ENCODE measurements at places on chromosomes 11 and 22. TPM values are rescaled to one million over a fixed set of nuclear protein-coding genes. Genes with fewer than 3 reads are reported as not detected.

DNA sequence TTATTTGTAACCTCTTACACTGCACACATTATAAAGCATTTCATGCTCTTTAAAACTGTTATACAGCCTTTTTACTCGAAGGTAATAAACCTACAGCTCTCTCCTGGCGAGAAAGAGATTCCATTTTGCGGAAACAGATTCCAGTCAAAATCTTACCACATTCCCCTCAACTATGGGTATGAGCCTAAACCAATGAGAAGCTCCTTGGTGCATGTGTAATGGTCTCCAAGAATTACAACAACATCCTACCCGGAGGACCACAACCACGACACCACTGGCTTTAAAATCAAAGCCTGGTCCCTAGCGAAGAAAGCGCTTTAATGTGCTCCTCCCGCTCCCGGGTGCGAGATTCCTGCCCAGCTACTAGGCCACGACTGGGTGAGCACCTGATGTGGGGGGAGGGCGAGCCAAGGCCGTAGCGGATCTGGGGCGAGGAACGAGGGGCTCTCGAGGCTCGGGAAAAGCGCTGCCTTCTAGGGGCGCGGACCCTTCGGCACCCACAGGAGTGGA is 821 bp downstream of the CELF1 start:
- DNase-seq, result peak; percentile 58

- DNase-seq, result no peak
Measured at GRCh38 chr11:20522536-20522935, 76.9 kb upstream of the SLC6A5 start.

DNA sequence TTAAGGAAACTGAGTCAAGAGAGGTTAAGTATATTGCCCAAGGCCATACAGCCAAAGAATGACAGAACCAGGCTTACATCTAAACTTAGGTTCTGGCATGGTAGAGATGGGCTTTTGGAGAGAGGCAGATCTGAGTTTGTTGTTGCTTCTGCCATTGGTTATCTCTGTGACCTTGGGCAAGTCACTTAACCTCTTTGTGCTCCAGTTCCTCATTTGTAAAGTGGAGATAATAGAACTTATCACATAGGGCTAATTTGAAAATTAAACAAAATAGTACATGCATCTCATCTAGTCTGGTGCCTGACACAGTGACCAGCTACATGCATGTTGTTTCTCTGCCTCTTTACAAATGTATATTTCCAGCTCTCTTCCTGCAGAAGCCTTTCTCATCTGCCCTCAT is 47.0 kb upstream of the PLET1 start:
- no peak for DNase-seq

DNA sequence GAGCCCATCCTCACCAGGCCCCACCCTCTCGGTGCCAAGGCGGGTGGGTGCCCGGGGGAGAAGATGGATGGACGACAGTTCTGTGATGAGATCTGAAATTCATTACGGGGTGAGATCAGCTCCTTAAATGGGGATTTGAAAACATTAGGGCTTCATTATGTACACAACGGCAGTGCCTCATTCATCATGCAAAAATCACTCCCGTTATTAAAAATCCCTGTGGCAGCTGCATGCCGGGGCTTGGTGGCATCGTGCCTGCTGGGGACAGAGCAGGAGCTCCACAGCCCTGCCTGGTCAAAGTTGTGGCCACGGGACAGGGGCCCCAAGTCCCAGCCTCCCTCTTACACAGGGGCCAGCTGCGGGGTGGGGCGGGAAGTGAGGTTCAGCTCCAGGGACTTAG is 20.2 kb downstream of the OTUB1 start:
- no peak for DNase-seq

DNA sequence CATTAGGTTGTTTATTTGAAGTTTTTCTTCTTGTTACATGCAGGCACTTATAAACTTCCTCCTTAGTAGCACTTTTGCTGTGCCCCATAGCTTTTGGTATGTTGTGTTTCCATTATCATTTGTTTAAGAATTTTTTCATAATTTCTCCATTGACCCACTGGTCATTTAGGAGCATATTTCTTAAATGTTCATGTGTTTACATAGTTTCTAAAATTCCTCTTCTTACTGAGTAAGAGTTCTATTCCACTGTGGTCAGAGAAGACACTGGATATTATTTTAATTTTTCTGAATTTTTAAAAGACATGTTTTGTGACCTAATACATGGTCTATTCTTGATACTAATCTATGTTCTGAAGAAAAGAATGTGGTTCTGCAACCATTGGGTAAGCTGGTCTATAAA is 333.0 kb downstream of the DDX10 start:
- DNase-seq, result peak; percentile 59

DNA sequence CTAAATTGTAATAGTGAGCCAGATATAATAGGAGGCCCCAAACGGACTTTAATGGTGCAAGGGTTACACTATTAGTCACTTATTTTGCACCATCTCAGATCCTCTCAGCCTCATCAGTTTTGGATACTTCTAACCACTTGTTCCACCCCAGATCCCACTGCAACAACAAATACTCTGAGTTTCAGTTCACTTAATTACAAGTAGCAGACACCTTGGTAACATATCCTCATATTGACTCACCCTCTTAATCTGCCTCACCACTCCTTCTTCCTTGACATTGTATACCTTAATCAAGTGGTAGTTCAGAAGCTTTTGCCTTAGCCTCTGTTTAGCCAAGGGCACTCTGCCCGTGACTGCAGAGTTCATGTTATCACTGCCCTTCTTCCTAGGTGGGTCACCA is 256.1 kb upstream of the UBASH3B start:
- DNase-seq, result no peak

DNA sequence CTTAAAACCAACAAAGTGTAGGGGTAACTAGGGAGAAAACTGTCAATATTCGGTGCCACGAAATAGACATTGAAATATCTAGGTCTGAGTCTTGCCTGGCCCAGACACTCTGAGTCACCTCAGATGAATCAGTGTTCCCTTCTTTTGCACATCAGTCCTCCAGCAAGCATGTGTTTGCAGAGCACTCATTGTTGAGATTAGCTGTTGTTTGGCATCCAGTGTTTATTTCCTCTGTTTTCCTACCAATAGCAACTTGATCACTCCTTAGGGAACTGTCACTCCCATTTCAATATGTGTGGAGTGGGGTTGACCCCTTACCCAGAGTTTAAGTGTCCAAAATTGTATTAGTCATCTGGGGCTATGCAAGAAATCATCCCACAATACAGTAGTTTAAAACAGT is 4.7 kb upstream of the ASCC2 start:
- peak; percentile 74 for DNase-seq

GRCh38 chr22:36940676-36941075 is 27.2 kb downstream of the CSF2RB start:
- no peak for DNase-seq

- DNase-seq, result no peak
Measured at GRCh38 chr11:124880958-124881357, 15.7 kb downstream of the ROBO3 start.

Gene SNX32
- under 0.01 TPM for total RNA-seq

DNA sequence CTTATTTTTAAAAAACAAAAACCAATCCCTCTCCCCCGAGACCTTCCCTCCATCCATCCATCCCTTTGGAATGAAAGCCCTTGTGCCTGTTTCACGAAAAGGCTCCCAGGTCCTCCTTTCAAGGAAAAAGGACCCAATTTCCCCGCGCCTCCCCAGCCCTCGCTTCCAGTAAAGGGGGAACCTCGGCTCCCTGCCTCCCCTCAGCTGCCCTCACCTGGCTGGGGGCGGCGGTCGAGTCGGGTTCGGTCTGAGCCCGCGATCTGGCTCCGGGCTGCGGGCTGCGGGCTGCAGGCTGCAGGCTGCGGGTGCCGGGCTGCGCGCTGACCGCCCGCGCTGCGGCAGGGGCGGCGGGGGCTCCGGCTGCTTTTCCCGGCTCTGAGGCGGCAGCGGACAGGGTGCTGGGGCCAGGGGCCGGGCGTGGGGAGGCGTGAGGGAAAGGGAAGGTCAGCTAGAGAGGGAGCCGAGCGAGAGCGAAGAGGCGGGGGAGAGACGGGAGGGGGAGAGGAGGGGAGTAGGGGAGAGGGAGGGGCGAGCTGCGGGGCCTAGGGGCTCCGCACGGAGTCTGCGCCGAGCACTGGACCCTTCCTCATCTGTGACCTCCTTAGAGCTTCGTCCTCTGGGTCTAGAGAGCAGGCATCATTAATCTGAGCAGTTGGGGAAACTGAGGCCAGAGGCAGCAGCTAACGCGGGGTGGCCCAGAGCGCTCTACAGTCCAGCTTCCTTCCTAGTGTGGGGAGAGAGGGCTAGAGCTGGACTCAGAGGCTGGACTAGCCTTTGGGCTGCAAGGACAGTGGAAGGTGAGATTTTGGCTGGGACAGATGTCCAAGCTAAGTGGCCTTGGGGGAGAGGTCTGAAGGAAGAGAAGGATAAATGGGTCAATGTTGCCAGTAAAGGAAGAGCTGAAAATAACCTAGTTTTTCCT is at the start of gene C1QTNF4:
C1QTNF4 (minus strand) TSS at position 478 of the 922 bp plus-strand sequence. CDS start 3,601 bp downstream, outside the sequence.
- no peak for DNase-seq

- no peak for DNase-seq
Measured at GRCh38 chr11:35236667-35237003, 97.7 kb downstream of the CD44 start.

DNA sequence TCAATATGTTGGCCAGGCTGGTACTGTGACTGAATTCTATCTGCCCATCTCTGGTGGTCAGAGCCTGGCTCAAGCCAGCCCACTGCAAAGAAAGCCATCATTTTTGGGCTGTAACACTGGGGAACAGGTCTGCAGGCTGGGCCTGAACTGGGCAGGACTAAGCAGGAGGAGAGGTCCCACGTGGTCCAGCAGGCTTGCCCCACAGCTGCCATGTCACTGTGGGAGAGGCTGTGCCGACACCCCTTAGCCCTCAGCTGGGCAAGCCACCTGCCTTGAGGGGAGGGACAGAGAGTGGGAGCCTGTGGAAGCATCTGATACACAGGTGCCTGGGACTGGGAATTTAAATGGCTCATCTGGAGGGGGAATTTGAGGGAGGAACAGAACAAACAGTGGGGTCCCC is 66.7 kb upstream of the CLTCL1 start:
- no peak for DNase-seq

Gene PHF21B
- not detected for total RNA-seq

- peak; percentile 97 for DNase-seq
Measured at GRCh38 chr11:12569499-12570425, 104.5 kb upstream of the TEAD1 start.

DNA sequence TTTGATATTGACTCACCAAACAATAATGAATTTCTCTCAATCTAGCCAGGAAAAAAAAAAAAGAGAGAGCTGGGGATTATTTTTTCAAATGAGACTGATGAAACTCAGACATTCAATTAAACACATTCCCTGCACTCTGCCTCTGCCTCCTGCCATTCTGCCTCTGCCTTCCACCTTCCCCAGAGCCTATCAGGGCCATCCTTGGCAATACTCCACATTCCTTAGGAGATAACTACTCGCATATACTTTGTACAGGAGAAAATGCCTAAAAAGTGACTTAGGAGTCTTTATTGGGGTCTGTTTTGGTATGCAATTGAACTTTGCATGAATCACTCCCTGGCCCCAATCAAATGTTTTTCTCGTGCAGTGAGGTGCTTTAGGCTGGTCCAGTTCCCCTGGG is 246.6 kb upstream of the PLET1 start:
- DNase-seq, result no peak

DNA sequence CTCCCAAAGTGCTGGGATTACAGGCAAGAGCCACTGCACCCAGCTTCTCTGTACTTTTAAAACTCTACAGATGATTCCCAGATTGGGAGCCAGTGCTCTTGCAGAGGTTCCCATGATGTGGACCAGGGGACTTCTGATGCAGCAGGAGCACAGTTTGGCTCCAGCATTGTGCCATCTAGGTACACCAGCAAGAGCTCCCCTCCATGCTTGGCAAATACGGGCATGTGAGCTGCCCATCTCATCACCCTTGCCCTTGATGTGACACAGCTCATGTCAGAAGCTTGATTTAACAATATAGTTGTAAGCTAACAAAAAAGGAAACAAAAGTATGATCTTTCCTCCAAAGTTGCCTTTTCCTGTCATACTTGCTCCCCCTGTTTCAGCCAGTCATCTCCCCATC is 28.7 kb downstream of the SNU13 start:
- DNase-seq, result no peak

- DNase-seq, result no peak
Measured at GRCh38 chr22:17035246-17035645, 27.2 kb upstream of the GAB4 start.

DNA sequence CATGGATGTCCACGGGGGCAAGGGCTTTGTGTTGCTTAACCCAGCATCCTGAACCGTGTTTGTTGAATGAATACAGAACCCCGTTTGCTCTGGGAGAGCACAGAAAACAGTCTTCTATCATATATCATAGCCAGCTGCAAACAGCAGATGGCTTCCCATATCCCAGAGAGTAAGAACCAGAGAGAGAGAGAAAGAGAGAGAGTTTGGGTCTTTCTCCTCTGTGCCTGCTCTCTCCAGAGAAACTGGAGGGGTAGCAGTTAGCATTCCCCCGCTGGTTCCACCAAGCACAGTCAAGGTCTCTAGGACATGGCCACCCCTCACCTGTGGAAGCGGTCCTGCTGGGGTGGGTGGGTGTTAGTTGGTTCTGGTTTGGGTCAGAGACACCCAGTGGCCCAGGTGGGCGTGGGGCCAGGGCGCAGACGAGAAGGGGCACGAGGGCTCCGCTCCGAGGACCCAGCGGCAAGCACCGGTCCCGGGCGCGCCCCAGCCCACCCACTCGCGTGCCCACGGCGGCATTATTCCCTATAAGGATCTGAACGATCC is 440 bp upstream of the TIMP3 start:
- peak; percentile 44 for DNase-seq

DNA sequence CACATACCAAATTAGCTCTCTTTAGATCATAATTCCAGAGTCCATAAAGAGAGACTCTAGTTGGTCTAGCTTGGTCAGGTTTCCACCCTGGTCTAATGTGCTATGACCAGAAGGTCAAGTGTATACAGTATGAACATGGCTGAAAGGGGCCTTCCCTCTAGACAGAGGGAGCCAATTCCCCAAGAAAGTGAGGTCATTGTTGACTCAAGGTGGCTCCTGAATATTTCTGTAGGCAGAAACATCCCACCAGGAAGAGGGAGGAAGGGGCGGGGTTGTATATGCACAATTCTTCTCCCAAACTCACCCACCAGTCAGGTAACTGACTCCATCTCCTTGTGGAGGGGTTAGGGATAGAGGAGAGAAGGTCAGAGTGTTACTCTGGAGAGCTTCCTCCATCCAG is 281.8 kb upstream of the PLET1 start:
- DNase-seq, result no peak

GRCh38 chr11:71298016-71298550 is 45.7 kb upstream of the SHANK2 start:
- DNase-seq, result no peak

DNA sequence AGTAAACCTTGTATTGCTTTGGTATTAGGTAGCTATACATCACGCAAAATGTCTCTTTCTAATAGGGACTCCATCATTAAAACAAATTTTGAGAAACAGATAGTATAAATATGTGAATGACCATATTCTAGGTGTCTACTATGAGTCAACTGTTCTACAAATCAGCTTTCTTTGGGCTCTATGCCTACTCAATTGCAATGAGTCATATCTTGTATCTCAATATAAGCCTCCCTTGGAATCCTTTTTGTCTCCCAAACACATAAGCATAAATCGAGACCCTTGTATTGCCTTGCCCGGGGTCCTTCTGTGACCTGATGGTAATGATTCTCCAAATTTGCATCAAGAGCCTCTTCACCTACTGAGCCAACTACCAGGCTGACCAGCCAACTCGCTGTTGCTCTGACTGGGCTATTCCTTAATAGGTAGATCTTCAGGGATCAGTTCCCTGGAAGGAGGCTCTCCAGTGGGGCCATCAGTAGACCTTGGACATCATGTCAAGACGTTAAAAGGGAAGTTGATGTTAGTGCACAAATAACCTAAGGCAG is 22.2 kb downstream of the BLID start:
- peak; percentile 38 for DNase-seq

GRCh38 chr11:20672575-20672974 is 3.2 kb downstream of the NELL1 start:
- DNase-seq, result no peak

All from fibroblast of villous mesenchyme (primary cell).